ENCODE measurements at places on chromosomes 13 and 19.

- no peak for DNase-seq
Observed at GRCh38 chr19:2212861-2213711, 23.0 kb downstream of the PLEKHJ1 start.

GRCh38 chr13:59674616-59675015 is 489.1 kb downstream of the DIAPH3 start:
- no peak for DNase-seq

GRCh38 chr13:67736646-67737420 is 506.7 kb upstream of the PCDH9 start:
- peak; percentile 20 for DNase-seq

- no peak for DNase-seq
Observed at GRCh38 chr19:41575998-41576397, at the start of gene CEACAM21. Gene CEACAM21 (plus strand): TSS chr19:41576166. CDS start chr19:41576275, 109 bp downstream.

DNA sequence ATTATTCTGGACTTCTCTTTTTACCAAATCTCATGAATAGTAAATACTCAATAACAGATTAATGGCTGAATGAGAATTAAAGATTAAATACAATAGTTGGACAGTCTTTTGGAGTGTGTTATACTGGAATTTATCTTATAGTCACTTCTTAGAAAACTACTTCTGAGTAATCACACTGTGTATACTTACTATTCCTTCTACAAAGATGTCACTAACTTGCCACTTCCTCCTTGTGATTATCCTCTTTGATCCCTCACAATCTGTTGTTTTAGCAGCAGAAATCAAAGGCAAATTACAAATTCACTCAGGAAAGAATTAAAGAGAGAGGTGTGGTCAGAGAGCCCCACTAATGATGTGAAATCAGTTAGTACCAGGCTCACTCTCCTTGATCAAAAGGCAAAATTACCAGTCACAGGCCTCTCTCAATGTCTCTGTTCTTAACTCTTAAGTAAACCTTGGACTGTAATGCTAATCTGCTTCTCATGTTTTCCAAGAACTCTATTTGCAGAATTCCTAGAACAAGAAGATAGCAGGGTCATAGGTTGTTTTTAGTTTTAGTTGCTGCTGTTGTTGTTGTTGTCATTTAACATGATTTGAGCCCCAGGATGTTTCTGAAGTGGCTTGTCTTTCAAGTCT is 37.3 kb upstream of the FNDC3A start:
- no peak for DNase-seq

DNA sequence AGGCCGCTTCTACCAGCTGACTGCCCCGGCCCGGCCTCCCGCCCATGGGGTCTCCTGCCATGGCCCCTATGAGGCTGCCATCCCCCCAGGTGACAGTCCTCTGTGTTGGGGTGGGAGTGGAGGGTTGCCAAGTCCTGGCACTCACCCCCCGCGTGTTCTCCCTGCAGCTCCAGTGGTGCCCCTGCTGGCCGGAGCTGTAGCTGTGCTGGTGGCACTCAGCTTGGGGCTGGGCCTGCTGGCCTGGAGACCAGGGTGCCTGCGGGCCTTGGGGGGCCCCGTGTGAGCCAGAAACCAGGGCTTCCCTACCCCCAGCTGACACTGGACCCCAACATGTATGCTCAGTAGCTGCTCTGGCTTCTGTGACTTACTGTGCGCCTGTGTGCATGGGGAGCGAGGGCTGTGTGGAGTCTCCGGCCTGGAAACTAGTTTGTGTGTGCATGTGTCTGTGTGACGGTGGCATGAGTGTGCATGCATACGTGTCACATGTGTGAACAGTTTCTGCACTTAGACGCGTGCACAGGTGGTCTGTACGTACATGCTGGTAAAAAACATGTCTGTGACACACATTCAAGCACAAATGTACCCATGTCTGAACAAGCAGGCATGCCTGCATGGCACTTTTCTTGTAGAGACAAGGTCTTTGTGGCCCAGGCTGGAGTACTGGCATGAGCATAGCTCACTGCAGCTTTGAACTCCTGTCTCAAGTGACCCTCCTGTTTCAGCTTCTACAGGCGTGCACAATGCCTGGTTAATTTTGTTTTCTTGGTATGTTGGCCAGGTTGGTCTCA is 4.9 kb downstream of the ACP4 start:
- DNase-seq, result peak; percentile 41

DNA sequence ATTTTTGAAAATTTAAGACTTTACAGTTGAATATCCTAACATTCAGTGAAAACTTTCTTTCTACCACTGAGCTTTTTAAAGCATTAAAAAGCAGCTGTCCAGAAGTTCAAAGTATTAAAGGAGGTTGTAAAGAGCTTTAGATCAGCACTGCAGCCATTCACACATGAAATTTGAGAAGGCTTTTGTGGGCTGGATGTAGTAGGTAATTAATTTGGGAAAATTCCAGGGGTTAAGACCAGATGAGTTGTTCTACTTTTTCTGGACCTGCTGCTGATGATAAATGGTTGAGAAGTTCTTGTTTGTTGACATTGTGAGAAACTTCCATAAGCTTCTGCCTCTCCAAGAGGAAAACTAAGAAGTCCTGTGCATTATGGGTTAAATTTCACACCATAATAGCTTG is 1779.6 kb upstream of the PRR20A start:
- DNase-seq, result no peak

DNA sequence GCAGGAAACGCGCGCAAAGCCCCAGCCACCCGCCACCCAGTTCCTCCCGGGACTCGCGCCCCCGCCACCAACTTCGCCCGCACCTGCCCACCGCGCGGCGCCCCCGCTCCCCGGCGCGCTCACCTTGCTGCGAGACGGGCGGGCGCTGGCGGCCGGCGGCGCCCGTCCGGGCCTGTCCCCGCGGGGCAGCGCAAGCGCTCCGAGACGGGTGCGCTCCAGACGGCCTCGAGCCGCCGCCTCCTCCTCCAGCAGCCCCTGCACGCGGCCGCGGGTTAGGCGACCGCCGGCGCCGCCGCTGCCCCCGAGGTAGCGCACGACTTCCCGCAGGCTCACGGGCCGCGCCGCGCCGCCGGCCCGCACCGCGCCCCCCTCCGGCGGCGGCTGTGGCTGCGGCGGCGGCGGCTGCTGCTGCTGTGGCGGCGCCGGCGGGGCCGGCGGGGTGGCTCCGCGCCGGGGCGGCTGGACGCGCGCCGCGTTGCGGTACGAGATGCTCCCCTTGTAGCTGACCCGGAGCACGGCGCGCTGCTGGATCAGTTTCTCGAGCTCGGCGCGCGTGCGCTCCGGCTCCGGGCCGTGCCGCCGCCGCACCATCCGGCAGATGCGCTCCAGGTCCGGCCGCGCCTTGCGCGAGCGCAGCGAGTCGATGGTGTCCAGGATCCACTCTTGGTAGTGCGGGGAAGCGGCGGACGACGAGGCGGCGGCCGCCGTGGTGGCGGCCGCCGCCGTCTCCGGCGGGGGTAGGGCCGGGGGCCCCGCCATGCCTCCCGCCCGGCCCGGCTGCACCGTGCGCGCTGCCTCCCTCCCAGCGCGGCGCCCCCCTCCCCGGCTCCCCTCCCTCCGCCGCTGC is 666 bp downstream of the SAMD1 start:
- no peak for DNase-seq

GRCh38 chr13:35833031-35833430 is 298.2 kb downstream of the DCLK1 start:
- no peak for DNase-seq

DNA sequence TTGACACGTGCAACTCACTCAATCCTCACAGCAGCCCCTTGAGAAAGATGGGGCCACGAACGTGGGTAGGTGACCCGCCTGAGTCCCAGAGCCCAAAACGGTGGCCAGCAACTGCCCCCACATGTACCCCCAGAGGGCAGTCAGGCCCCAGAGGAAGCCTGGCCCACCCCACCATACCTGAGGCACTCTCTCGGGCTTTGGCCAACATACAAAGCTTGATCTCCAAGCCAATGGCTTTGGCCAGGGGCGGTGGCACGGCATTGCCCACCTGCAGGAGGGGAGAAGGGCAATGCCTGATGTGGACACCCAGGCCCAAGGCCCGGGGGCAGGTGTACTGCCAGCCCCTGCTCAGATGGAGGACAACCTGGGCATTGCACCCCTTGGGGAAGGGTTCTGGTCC is 14.3 kb upstream of the EIF3G start:
- DNase-seq, result no peak

GRCh38 chr13:46751811-46752635 is 44.9 kb downstream of the ESD start:
- no peak for DNase-seq

All from NCI-H2081 (cell line).